Thoracic aorta (tissue), 2 donors: ENCODE measurements at places on chromosomes 5 and 9. TPM values are rescaled to one million over a fixed set of nuclear protein-coding genes. Genes with fewer than 3 reads are reported as not detected.
A peak's percentile ranks its signal among the peaks of the same experiment; 100 is the strongest.

DNA sequence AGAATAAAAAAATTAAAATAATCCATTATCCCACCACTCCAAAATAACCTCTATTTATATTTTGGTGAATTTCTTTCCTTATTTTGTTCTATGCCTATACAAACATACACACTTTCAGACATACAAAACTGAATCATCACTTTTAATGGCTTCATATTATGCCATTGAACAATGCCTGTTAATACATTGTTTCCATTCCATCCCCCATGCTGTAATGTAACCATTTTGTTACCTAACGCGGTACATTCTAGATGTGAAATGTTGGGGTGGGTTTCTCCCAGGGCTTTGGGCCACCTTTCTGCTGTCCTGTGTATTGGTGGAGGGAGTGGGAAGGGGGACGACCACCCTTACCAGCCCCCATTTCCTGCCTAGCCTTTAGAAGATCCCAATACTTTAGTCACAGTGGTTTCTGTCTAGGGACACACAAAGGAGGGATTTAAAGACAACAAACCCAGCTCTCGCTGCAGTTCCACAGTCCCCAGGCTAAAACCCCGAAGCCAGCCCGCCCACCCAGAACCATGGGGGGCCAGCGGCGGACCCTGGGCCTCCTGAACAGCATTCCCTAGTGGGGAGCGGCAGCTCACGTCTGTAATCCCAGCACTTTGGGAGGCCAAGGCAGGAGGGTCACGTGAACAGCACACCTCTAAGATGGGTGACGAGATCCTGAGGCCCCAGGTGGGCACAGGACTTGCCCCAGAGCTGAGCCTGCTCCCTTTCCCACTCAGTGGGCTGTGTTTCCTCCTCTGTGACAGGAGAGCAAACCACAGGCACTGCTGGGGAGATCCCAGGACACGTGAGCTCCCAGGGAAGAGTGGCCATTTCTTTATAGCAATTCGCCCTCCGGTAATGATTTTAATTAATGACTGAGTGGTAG lies 56.9 kb upstream of the STXBP1 start:
- DNase-seq, result no peak

DNA sequence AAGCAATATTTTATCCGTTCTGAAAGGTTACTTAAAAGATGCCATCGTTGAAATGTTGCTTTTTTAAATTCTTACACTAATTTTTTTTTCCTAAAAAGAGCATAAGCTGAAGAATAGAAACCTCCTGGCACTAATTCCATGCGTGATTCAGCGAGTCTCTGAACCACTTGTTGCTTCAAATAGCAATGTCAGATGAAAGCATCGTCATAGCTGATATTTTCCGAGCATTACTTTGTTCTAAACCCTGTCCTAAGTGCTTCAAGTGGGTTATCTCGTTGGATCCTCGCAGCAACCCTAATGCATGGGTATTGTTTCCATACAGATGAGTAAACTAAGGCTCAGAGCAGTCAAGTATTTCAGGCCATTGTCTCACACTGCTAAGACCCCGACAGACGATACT lies 79.7 kb downstream of the CDH6 start:
- DNase-seq, result no peak

- no peak for DNase-seq
These were observed 12.0 kb upstream of the AOPEP start for GRCh38 chr9:94714494-94714893.

GRCh38 chr9:3848445-3849114 lies 322.8 kb upstream of the RFX3 start:
- no peak for DNase-seq

The HNRNPK gene
- 392 TPM for total RNA-seq

The CMBL gene
- total RNA-seq, result 3.4 TPM

DNA sequence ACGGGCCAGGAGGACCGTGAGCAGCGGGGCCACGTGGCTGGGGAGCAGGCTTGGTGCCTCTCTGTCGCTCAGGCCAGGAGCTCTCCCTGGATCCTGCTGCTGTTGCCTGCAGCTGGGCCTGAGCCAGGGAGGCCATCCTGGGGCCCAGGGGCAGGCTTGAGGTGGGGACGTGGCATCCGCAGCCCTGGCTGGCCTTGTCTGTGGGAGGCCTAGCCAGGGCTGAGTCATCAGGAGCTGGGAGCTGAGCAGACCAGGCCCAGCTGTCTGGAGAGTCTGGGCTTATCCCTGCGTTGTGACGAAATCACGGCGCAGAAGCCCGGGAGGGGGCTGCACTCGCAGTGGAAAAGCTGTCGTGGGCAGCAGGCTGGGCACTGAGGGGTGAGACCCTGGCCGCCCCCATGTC lies 138.8 kb upstream of the COL5A1 start:
- DNase-seq, result no peak

DNA sequence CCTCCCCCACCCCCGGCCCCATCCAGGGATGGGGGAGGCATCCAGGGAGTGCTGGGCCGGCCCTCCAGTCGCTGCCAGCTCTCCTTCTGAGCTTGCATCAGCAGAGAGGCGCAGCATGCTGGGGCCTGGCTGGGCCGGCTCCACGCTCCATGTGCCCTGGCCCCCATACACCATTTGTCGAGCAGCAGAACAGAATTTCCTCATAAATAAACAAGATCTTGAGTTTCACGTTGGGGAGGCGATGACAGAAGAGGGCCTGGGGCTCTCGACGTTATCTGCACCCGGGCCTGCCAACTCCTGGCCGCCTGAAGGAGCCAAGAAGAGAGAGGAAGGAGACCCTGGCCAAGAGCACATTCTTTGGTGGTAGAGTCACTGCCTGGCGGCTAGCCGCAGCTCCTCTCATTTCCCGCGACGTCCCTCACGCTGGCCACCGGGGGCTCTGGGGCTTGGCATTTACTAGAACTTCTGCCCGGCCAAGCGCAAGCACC lies 177.0 kb downstream of the FGF18 start:
- DNase-seq, result peak; percentile 55

The CDC25C gene
- not detected for total RNA-seq

The C9orf153 gene
- 0.68 TPM for total RNA-seq

DNA sequence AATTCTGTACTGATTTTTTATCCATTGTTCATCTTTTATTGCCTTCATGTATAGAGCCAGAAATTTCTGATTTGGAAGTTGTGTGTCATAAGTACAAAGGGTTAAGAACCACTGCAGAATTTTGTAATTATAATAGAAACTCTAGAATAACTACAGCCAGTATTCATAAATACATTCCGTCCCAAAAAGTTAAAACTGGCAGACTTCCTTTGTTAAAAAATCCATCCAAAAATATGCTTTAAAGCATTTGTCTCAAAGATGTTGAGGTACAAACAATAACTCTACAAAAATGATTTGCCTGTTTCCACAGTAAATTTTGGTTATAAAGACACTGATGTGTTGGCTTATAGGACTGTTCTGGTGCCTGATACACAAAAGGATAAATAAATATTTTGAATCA lies 436.6 kb downstream of the DTWD2 start:
- no peak for DNase-seq

GRCh38 chr5:117463881-117464570 lies 889.4 kb upstream of the SEMA6A start:
- no peak for DNase-seq

The RLN2 gene
- total RNA-seq, result not detected

DNA sequence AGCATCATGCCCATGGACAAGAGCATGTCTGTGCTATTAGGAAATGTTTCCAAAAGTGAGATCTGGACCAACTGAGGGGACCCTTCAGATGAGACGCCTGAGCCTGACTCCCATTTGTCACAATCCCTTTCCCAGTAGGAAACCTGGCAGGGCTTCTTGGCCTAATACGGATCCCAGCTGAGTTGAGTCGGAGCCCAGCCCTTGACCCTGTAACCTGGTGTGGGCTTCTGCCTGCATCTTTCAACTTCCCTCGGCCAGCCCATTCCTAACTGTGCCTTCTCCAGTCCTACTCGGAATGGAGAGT lies 148.3 kb downstream of the IRX2 start:
- no peak for DNase-seq

GRCh38 chr5:116629168-116629567 lies 54.5 kb upstream of the SEMA6A start:
- no peak for DNase-seq

GRCh38 chr5:96037128-96037527 lies 75.5 kb upstream of the ELL2 start:
- DNase-seq, result no peak

GRCh38 chr5:163916861-163917260 lies 411.4 kb downstream of the MAT2B start:
- DNase-seq, result no peak

DNA sequence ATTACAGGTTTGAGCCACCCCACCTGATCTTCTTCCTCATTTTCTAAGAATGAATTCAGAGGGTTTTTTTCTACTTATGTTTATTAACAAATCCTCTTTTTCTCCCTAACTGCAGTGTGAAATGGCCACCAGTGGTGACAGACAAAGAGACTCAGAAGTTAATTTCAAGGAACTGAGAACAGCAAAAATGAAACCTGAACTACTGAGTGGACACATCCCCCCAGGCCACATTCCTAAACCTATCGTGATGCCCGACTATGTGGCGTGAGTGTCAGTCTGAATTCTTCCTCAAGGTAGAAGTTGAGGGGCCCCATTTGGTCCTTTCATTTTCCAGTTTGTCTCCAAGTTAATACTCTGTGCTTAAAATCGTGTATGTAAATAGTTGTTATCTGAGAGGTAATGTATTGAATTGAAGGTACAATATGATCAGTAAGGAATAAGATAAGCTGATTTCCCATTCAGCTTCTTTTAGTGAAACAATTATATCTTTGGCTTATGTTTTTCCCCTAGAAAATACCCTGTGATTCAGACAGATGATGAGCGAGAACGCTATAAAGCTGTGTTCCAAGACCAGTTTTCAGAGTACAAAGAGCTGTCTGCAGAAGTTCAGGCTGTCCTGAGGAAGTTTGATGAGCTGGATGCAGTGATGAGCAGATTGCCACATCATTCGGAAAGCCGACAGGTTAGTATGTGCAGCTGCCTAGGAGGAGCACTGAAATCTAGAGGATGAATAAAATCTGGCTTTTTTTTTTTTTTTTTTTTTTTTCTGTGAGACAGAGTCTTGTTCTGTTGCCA lies 17.7 kb downstream of the MARVELD2 start:
- DNase-seq, result no peak

- DNase-seq, result no peak
These were observed 21.8 kb upstream of the TTC1 start for GRCh38 chr5:159987031-159987674.

The CDX1 gene
- not detected for total RNA-seq

The NEUROG1 gene
- total RNA-seq, result not detected

The SEPTIN8 gene
- total RNA-seq, result 111 TPM

- DNase-seq, result no peak
These were observed 116.3 kb upstream of the EPB41L4A start for GRCh38 chr5:112535356-112535755.

The ABL1 gene
- total RNA-seq, result 123 TPM

- DNase-seq, result no peak
These were observed 7.6 kb downstream of the FOXE1 start for GRCh38 chr9:97860451-97861147.

DNA sequence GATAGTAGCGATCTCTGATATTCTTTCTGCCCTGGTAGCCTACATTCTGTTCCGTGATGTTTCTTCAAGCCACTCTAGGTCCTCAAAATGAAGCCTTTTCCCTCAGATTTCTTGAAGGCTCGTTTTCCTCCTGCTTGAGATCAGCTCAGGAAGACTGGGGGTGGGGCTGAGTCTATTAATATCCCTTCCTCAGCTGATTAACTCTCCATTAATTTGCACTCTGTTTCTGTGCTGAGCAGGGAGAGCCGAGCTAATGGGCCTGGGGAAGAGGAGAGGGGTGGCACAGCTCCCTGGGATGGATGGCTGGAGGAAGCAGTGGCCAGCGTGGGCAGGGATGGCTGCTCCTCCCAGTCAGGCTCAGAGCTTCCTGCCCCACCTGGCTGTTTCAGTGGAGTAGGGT lies 93.3 kb downstream of the PPARGC1B start:
- no peak for DNase-seq

The NMUR2 gene
- not detected for total RNA-seq

DNA sequence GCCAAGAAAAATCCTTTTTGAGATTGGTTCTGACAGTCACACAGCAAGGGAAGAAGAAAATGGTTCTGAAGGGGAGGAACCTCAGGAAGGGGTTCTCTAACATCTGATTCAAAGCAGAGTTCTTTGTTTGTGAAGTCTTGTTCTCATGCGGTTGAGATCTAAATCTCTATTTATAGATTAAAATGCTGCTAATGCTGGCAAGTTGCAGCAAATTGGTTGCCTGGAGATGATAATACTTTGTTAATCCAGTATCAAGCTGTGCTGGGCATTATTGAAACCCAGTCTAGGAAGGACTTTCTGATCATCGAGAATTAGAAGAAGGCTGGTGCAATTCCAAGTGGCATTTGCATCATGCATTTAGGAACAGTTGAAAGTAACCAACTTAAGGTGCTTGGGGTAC lies 34.0 kb upstream of the SLC28A3 start:
- no peak for DNase-seq

- no peak for DNase-seq
These were observed 52.8 kb downstream of the DIAPH1 start for GRCh38 chr5:141565826-141566570.

The CSNK1A1 gene
- 222 TPM for total RNA-seq

DNA sequence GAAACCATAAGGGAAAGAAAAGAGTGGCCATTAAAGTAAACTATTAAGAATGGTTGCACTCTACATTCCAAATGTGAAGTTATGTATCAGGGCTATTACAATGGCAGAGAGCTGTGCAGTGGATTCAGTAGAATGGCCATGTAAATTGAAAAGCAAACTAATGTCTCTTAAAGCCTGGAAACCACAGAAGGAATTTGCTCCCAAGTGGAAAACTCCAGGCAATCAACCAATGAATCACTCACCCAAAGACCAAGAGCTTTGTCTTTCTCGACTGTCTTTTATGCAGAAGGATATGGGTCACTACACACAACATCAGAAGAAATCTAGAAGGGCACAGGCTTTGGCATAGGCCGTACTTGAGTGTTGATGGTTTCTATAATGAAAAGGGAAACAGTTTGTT lies 114.9 kb downstream of the TLE1 start:
- DNase-seq, result no peak

The NUTM2F gene
- not detected for total RNA-seq
